Lung (tissue), 17 donors: ENCODE measurements at places on chromosomes 12 and 14. TPM values are rescaled to one million over a fixed set of nuclear protein-coding genes. Genes with fewer than 3 reads are reported as not detected.

The SDR9C7 gene
- polyA plus RNA-seq: not detected

The PIK3C2G gene
- polyA plus RNA-seq: 0.11 TPM

The PMEL gene
- 1.0 TPM for polyA plus RNA-seq

The SYNDIG1L gene
- 0.39 TPM for polyA plus RNA-seq

The TRMT61A gene
- 16.8 TPM for polyA plus RNA-seq

The AKAP3 gene
- 1.2 TPM for polyA plus RNA-seq

The SERPINA10 gene
- not detected for polyA plus RNA-seq

The KIF26A gene
- polyA plus RNA-seq: 2.5 TPM

The TMX1 gene
- polyA plus RNA-seq: 6.8 TPM

The NID2 gene
- polyA plus RNA-seq: 3.4 TPM

The GYS2 gene
- 0.03 TPM for polyA plus RNA-seq

The RPGRIP1 gene
- 0.58 TPM for polyA plus RNA-seq

The BICDL1 gene
- 6.4 TPM for polyA plus RNA-seq

The BDKRB1 gene
- polyA plus RNA-seq: 0.61 TPM

The ADAM21 gene
- not detected for polyA plus RNA-seq

The HRK gene
- 0.12 TPM for polyA plus RNA-seq

The GALNT8 gene
- 0.09 TPM for polyA plus RNA-seq

The KRT74 gene
- polyA plus RNA-seq: not detected

The DENR gene
- 19.9 TPM for polyA plus RNA-seq

The CLEC14A gene
- polyA plus RNA-seq: 28.4 TPM

The CLEC2A gene
- polyA plus RNA-seq: not detected

The ARG2 gene
- polyA plus RNA-seq: 5.5 TPM

The CCDC60 gene
- polyA plus RNA-seq: 2.1 TPM

The ITGA7 gene
- 8.2 TPM for polyA plus RNA-seq
